Effector memory CD8-positive, alpha-beta T cell (primary cell): ENCODE measurements at places on chromosomes 6 and 20.

GRCh38 chr6:14348389-14348788 is 230.8 kb downstream of the CD83 start:
- DNase-seq = no peak
- H3K4me1 ChIP-seq = no peaks in the 10 kb centered on the region
- H3K4me3 ChIP-seq = no peak overlapping the region
- H3K27ac ChIP-seq = no peak overlapping the region
- H3K36me3 ChIP-seq = no peaks in the 10 kb centered on the region

DNA sequence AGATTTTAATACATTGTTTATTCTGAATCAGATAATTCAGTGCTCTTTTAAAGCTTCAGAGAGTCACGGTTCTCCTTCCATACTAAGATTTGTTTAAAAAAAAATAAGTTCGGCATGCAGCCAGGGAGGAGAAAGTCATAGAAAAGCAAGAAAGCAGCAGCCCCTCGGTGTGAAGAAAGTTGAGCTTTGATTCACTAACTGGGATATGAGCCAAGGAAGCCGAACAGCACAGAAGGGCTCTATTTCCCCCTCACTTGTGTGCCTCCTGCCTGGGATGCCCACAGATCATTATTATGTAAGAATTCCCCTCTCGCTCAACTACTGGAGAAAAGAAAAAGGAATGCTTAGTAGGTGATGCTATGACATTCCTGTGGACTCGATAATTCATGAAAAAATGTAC is 69.3 kb upstream of the SYNJ2 start:
- H3K27me3 ChIP-seq = no peaks in the 10 kb centered on the region
- no peak for DNase-seq
- H3K4me3 ChIP-seq = no peak overlapping the region
- H3K4me1 ChIP-seq = peaks cover 5% of the 10 kb centered on the region

DNA sequence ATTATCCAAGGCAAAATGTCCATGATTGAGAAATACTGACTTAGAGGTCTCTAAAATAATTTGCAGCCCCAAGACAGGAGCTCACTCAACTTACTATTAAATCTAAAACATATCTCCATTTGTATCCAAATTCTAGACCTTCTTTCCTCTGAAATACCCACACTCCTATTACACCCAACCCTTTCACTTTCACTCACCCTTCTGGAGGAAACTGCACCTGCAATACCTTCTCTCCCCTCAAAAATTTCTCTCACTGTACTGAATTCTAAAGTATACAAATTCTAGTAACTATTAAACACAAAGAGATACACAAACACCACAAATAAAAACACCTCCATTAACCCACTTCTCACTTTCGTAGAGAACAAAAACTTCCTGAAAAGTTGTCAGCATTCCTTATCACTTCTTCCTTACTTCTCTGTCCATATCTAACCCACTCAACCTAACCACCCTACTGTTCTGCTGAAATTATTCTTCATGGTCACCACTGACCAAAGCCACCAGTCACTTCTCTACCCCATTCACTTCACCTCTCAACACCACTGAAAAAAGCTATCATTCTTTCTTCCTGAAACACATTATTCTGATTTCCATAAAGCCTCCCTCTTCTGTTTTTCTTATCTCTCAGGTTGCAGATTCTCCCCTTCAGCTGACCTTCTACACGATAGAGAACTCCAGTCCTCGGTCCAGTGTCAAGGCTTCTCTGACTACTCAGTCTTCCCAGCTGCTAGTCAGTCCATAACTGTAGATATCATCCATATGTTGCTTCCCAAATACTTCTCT is 12.0 kb downstream of the LMBRD1 start:
- no peaks in the 10 kb centered on the region for H3K27me3 ChIP-seq
- H3K4me3 ChIP-seq = no peak overlapping the region
- H3K27ac ChIP-seq = no peak overlapping the region
- no peak for DNase-seq
- H3K4me1 ChIP-seq = peaks cover 17% of the 10 kb centered on the region

- H3K36me3 ChIP-seq = peaks cover 5% of the 10 kb centered on the region
- H3K27me3 ChIP-seq = peaks cover 14% of the 10 kb centered on the region
- DNase-seq = no peak
These were observed 15.5 kb downstream of the COL9A3 start for GRCh38 chr20:62832212-62832922.

GRCh38 chr6:2695454-2696095 is 55.1 kb downstream of the MYLK4 start:
- no peak overlapping the region for H3K27ac ChIP-seq
- H3K4me1 ChIP-seq = no peaks in the 10 kb centered on the region
- no peaks in the 10 kb centered on the region for H3K36me3 ChIP-seq
- no peak for DNase-seq
- H3K4me3 ChIP-seq = no peak overlapping the region

- H3K36me3 ChIP-seq = peaks cover 7% of the 10 kb centered on the region
- H3K4me1 ChIP-seq = peaks cover 20% of the 10 kb centered on the region
- no peak for DNase-seq
- H3K27ac ChIP-seq = no peak overlapping the region
- peaks cover 37% of the 10 kb centered on the region for H3K27me3 ChIP-seq
These were observed 96.6 kb downstream of the TMEM242 start for GRCh38 chr6:157226761-157227160.

DNA sequence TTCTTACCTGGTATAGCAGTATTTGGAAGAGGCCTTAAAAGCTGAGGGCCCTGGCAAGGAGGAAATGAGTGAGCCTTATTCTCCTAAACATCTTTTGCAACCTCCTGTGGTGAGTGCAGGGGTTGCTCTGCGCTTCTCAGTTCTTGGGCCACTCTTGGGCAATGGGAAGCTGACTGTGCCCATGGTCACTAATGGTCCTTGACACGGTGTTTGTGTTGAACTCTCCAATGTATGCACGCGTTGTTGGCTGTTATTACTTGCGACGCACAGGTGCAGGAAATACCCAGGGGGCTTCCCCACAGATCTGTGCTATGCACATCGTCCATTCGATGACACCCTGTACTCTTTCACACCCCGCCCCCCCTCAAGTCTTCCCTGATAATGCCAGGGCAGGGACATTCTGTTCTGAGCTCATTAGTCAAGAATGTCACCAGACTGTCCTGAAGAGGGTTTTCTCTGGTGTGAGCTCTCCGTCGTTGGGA is 79.7 kb downstream of the EDN1 start:
- no peaks in the 10 kb centered on the region for H3K4me1 ChIP-seq
- no peak overlapping the region for H3K27ac ChIP-seq
- no peak for DNase-seq

- H3K27ac ChIP-seq = no peak overlapping the region
- no peaks in the 10 kb centered on the region for H3K27me3 ChIP-seq
- peaks cover 29% of the 10 kb centered on the region for H3K36me3 ChIP-seq
These were observed 28.7 kb downstream of the PYGB start for GRCh38 chr20:25276533-25277050.

- H3K36me3 ChIP-seq = no peaks in the 10 kb centered on the region
- no peak overlapping the region for H3K27ac ChIP-seq
- peaks cover 16% of the 10 kb centered on the region for H3K4me1 ChIP-seq
- DNase-seq = no peak
- H3K27me3 ChIP-seq = no peaks in the 10 kb centered on the region
These were observed 104.2 kb downstream of the AGPAT4 start for GRCh38 chr6:161169696-161170095.

DNA sequence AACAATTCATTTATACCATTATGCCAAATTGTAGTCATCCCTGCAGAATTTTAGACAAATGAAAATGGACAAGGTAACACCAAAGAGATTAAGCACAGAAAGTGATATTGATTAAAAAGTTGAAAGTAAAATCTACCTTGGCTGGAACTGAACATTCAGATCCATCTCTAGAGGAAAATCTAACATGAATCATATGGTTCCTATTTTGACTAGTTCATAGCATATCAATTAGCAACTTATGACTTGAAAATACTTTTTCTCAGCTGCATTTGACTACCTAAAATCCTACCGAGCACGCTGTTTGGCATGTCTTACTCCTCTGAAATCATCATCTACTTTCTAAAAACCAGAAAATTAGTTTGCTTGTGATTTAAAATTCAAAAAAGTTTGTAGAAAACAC is 22.6 kb downstream of the PSMB9 start:
- no peaks in the 10 kb centered on the region for H3K4me1 ChIP-seq
- no peak overlapping the region for H3K27ac ChIP-seq
- H3K4me3 ChIP-seq = no peak overlapping the region
- no peaks in the 10 kb centered on the region for H3K27me3 ChIP-seq
- peaks cover 8% of the 10 kb centered on the region for H3K36me3 ChIP-seq

DNA sequence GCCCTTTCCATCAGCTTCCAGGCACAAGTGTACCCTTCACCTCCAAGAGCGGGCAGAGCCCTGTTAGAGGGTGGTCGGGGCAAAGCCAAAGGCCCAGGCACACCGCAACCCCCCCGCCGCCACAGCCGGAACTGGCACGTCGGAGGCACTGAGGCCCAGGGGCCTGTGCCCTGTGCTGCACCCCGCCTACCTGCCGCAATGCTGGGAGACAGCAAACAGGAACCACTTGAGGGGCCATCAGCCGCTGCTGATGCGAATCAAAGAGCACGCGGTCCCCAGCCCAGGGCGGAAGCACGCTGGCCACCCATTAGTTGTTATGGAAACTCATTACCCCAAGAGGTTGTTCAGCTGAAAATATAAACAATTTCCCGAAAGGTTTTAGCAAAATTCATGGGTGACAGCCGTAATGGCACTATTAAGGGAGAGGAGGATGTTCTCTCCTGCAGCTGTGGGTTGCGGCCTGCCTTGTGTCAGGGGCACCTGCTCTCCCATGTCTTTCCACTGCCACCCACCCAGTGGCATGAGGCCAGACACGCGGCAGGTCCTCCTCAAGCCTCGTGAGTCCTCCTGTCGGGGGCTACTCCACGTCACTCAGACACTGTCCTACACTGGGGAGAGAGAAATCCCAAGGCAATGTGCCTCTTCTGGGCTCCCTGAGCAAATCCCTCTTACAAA is 65.3 kb downstream of the EDN3 start:
- H3K27ac ChIP-seq = no peak overlapping the region
- peaks cover 51% of the 10 kb centered on the region for H3K27me3 ChIP-seq
- no peak overlapping the region for H3K4me3 ChIP-seq
- DNase-seq = no peak
- H3K36me3 ChIP-seq = no peaks in the 10 kb centered on the region

DNA sequence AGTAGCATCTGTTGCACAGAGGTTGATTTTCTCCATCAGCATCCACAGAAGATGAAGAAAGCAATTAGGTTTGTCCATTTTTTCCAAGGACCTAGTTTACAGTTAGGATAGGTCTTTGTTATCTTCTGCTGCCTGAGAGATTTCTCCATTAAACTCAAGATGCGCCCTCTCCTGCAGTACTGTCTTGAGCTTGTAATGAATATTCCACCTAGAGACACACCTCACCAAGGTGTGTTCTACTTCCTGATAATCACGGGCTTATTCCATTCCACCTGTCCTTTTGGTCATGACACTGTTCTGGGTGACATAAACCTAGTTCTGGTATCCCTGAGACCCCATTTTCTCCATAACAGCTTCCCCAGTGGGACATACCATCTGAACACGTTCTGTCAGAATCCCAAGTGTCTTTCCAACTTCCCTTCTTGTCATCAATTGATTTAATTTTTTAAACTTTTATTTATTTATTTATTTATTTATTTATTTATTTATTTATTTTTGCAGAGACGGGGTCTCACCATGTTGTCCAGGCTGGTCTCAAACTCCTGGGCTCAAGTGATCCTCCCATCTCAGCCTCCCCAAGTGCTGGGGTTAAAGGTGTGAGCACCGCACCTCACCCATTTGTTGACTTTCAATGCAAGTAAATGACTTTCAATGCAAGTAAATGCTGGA is 75.6 kb upstream of the HS3ST5 start:
- H3K27ac ChIP-seq = no peak overlapping the region
- no peaks in the 10 kb centered on the region for H3K4me1 ChIP-seq
- no peaks in the 10 kb centered on the region for H3K36me3 ChIP-seq
- no peak overlapping the region for H3K4me3 ChIP-seq
- DNase-seq = no peak
- no peaks in the 10 kb centered on the region for H3K27me3 ChIP-seq

DNA sequence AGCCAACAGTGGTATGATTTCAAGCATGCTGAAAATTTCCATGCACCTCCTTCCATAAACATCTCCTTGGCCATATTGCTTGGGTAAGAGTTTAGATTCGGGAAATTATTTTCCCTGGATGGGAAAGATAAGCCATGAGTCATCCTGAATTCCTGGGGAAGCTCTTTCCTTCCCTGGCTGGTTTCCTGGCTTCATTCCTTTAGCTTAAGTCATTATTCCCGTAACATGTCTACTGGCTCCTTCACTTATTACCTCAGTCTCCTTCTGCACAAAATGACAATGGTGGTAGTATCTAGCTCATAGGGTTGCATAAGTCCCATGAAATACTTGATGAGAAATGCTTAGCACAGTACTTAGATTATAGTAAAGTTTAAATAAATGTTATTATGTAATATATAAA is 27.6 kb downstream of the TINAG start:
- no peak for DNase-seq
- no peaks in the 10 kb centered on the region for H3K27me3 ChIP-seq
- no peak overlapping the region for H3K4me3 ChIP-seq
- no peaks in the 10 kb centered on the region for H3K4me1 ChIP-seq
- H3K36me3 ChIP-seq = no peaks in the 10 kb centered on the region

DNA sequence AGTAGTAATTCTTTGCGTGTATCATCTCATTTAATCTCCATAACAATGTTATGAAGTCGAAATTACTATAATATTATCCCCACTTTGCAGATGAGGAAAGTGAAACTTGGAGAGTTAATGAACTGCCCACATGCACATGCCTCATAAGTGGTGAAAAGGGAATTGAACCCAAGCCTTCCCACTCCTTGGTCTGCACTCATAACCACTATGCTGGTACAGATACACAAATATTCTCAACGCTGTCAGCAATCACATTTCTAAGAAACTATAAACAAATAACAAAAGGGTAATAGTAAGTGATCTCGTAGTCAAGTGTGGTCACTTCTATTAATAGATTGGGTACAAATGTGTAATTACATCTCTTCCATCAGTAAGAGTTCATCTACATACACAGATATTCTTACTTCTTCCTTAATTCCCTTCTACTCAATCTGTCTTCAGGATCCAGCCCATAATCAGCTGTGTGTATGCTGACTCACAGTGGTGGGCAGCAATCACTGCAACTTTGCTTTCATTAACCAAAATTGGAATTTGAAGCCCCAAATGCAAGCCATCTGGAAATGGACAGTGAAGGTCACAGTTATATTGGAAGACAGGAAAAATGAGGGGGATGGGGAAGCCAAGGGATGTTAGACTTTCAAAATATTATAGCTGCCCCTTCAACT is 6.6 kb downstream of the PRSS35 start:
- H3K4me1 ChIP-seq = no peaks in the 10 kb centered on the region
- peaks cover 3% of the 10 kb centered on the region for H3K36me3 ChIP-seq
- no peak for DNase-seq
- H3K27me3 ChIP-seq = peaks cover 12% of the 10 kb centered on the region

- H3K27me3 ChIP-seq = no peaks in the 10 kb centered on the region
- no peak for DNase-seq
- H3K27ac ChIP-seq = no peak overlapping the region
- H3K36me3 ChIP-seq = no peaks in the 10 kb centered on the region
These were observed 260.1 kb downstream of the PRL start for GRCh38 chr6:22036699-22037098.

- no peak overlapping the region for H3K4me3 ChIP-seq
- no peak for DNase-seq
- no peak overlapping the region for H3K27ac ChIP-seq
- no peaks in the 10 kb centered on the region for H3K4me1 ChIP-seq
- H3K36me3 ChIP-seq = peaks cover 24% of the 10 kb centered on the region
- H3K27me3 ChIP-seq = no peaks in the 10 kb centered on the region
These were observed 27.9 kb downstream of the TAF11 start for GRCh38 chr6:34859951-34860350.
